Stimulated activated CD8-positive, alpha-beta memory T cell treated with anti-CD3 and anti-CD28 coated beads, Interleukin-12 subunit alpha, Interleukin-12 subunit beta, amount 100 ng/mL, for 4 hours (primary cell): ENCODE measurements at places on chromosomes 12 and 14.

DNA sequence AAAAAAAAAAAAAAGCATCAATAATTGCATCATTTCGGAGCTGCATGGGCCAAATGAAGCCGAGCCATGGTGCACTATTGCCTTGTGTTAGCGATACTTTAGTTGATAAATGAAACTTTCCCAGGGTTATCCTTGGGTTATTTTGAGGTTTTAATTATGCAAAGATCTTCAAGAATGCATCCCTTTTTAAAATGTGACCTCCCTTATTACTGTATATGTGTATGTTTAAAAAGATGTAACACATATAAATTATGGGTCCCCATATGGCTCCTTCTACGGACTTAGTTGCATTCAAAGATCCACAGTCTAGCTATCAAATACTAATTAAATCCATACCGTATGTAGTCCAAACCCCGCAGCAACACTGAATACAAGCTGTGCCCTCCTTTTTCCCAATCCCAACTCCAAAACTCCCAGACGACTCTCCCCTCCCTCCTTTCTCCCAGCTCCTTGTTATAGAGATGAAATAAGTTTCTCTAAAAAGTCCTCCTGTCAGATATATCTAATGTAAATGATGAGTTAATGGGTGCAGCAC lies 129.3 kb upstream of the MAP1LC3B2 start:
- no peak for DNase-seq

DNA sequence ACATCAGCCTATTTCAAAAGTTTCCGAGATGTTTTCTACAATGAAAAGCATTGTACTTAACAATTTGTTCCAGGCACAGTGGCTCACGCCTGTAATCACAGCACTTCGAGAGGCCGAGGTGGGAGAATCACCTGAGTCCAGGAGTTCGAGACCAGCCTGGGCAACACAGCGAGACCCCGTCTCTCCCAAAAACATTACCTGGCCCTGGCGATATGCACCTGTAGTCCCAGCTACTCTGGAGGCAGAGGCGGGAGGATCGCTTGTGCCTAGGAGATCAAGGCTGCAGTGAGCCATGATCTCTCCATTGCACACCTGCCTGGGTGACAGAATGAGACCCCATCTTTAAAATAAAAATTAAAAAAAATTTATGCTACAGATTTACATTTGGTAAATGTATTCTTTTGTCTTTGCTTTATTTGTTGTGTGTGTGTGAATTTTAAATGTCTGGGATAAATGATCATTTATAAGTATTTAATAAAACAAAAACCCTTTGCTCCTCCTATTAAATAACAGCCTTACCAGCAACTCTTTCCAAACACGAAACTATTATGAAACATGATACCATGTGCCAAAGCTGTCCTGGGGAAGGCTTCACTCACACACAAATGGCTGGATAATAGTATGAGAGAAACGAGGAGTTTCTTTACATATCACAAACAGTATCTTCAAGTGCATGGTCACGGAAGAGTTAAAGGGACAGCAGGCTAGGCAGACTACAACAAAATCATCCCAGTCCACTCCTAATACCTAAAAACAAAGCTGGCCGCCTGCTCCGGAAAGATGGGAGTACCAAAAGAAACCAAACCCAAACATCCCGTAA lies 1.1 kb downstream of the ATXN3 start:
- no peak for DNase-seq

GRCh38 chr12:64025174-64025958 lies 180.9 kb downstream of the SRGAP1 start:
- no peak for DNase-seq

- DNase-seq: no peak
These were observed 134.2 kb upstream of the HIF1A start for GRCh38 chr14:61561104-61561503.

- no peak for DNase-seq
These were observed 3.9 kb upstream of the B4GALNT3 start for GRCh38 chr12:455821-456220.

DNA sequence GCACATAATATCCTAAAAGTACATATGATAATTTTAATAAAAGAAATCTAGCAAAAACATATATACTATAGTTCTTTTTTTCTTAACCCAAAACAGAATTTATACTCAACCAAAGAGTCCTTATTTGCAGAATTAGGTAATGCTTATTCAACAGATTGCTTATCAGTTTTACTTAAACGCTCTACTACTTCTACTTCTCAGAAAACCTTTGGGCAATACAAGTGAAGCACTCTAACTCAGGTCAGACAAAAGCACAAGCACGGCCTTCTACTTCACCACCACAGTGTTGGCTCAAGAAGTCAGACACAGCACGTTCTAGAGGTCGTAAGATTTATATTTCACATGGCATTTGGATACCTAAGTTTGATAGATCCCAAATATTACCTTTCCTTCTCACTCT lies 29.2 kb downstream of the DICER1 start:
- DNase-seq: no peak

- DNase-seq: no peak
These were observed 22.9 kb upstream of the ANAPC7 start for GRCh38 chr12:110426406-110426805.

GRCh38 chr12:43131301-43131700 lies 420.7 kb downstream of the ADAMTS20 start:
- DNase-seq: no peak

DNA sequence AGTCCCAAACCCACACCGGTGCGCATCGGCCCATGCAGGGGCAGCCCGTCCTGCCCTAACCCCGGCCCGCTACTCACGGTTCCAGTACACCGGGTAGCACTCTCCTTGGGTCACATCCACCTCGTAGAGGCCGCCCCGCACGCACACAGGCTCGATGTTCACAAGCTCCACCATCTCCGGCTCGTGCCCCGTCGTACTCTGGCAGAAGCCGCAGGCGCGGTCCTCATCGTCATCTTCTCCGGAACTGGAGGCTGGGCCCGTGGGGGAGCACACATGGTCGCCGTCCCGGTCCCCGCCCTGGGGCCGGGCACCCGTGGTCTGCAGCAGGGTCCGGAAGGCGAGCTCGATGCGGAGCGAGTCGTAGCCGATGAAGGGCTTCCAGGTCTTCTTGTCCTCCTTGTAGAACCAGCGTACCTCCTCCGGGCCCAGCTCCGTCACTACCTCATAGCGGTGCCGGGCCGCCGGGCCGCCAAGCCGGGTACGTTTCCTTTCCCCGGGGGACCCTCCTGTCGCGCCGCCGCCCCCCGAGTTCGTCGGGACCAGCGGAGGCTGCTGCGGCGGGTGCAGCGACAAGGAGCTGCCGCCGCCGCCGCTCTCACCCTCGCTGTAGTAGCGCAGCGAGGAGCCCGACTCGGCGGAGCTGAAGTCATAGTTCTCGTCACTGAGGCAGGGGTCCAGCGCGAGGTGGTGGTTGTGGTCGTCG lies 788 bp downstream of the DDHD1 start:
- peak; percentile 53 for DNase-seq

DNA sequence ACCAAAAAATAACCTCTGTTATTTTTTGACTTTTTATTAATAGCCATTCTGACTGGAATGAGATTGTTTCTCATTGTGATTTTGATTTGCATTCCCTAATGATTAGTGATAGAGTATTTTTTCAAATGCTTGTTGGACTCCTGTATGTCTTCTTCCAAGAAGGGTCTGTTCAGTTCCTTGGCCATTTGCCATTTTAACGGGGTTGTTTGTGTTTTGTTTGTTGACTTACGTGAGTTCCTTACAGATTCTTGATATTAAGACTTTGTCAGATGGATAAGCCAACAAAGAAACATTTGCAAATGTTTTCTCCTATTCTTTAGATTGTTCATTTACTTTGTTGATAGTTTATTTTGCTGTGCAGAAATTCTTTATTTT lies 651.6 kb upstream of the LRFN5 start:
- DNase-seq: no peak

GRCh38 chr12:75781532-75782046 lies 250.0 kb downstream of the PHLDA1 start:
- DNase-seq: no peak

- no peak for DNase-seq
These were observed 339.0 kb downstream of the RMST start for GRCh38 chr12:97801471-97802059.

- no peak for DNase-seq
These were observed 1014.8 kb upstream of the FBXO33 start for GRCh38 chr14:40447017-40447416.

DNA sequence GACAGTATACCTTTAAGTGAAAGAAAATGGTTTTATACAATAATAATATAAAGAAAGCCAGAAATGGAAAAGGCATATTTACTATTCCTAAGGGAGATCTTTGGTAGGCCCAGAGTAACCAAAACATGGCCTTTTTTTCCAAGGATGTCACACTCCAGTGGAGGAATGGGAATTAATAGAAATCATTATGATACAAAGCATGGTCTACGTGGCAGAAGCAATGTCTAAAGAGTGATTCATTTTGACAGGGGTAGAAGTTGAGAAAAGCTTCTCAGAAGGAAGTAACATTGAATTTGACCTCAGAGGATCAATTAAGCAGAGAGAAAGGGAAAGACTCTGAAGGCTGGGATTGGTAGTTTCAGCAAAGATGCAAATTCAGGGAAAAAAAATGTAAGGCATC lies 208.6 kb downstream of the BTG1 start:
- no peak for DNase-seq

GRCh38 chr12:80837342-80837978 lies 100.3 kb downstream of the LIN7A start:
- no peak for DNase-seq

DNA sequence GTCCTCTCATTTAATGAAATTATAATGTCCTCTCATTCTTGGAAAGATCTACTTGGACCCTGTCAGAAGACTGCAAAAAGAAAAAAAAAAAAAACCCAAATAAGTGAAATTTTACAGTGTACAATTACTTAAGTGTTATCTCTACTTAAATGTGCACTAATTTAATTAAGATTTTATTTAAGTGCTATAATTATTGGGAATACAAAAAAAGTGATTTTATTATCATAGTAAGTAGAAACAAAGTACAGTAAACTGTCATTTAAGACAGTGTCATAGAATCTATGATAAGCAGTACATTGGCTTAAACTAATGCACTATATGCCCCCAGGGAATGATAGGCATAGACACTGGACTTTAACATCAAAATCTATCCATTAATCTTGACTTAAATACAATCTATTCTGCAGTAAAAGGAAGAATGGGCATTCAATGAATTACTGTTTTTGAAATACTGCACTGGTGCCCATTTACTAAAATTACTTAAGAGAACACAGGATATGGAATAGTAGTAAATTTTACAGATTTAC lies 23.3 kb downstream of the INSM2 start:
- DNase-seq: no peak

GRCh38 chr14:30115756-30116155 lies 188.1 kb upstream of the PRKD1 start:
- no peak for DNase-seq
